Memory B cell (primary cell): ENCODE measurements at places on chromosomes 16 and 17.

GRCh38 chr17:57983446-57983845, 4.6 kb downstream of the VEZF1 start:
- no peak overlapping the region for H3K27ac ChIP-seq
- H3K4me1 ChIP-seq = peaks cover 28% of the 10 kb centered on the region
- H3K36me3 ChIP-seq = peaks cover 20% of the 10 kb centered on the region
- no peak overlapping the region for H3K4me3 ChIP-seq
- no peak for DNase-seq
- H3K27me3 ChIP-seq = no peaks in the 10 kb centered on the region

DNA sequence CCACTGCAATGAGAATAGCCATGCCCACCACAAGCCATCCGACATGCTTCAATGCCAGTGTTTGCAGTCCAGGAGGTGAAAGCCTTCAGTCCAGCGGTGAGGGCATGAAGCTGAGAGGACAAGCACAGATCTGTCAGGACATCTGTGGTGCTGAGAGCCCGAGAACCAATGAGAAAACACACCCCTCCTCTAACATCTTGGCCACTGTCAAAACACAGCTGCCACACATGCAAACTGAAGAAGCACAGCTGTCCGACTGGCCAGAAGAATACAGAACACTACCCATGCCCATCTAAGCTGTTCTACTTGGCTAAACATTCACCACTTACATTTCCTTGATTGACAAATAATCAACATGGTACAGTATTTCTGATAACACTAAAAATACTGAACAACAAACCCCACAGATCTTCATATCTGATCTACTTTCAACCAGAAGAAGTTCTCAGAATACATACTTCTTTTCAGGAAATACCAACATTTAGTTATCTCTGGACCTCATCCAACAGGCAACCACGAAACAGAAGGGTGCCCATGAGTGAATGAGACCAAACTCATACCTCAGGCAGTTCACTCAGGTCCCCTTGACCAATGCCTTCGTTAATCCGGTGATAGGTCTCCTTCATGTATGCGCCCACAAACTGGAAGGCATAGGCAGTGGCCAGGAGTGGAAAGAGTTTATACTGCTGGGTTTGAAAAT, 10.2 kb upstream of the FBF1 start:
- no peak overlapping the region for H3K4me3 ChIP-seq
- no peak for DNase-seq
- no peak overlapping the region for H3K27ac ChIP-seq
- H3K36me3 ChIP-seq = peaks cover 26% of the 10 kb centered on the region

DNA sequence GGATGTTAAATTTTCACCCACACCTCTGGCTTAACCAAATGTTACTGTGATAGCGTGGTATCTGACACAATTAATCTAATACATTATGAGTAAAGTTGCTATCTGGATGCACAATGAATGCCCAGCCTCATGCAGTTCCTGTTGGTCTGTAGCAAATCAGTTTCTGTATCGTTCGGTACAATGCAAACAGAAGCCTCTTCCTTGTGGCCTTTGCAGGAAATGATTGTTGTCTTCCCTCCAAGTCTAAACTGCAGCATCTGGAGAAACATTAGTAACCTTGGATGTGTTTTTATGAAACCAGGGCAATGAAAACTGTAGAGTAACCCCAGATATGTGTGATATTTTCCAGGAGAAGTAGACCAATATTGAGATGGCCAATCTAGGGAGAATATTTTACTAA, 46.8 kb downstream of the CYB561 start:
- H3K4me1 ChIP-seq = peaks cover 10% of the 10 kb centered on the region
- H3K4me3 ChIP-seq = peak overlapping the region; percentile 27
- H3K27ac ChIP-seq = no peak overlapping the region
- H3K27me3 ChIP-seq = peaks cover 2% of the 10 kb centered on the region
- H3K36me3 ChIP-seq = peaks cover 3% of the 10 kb centered on the region

DNA sequence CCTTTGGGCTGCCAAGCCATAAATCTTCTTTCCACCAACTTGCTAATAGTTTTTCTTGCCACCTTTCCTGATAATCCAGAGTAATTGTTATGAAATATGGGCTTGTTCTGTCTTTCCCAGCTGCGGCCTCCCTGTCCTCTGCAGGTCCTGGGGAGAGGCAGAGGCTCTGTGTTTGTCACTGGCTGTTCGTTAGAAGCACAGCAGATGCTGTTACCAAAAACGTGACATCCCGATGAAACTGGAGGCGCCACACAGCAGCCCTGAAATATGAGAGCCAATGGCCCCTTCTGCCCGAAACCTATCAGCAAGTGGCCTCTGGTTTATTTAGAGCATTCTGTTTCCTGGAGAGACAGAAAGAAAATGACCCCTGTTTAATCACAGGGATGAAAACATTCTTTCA, 115.1 kb upstream of the ANKFN1 start:
- no peak for DNase-seq
- H3K4me3 ChIP-seq = no peak overlapping the region
- H3K27me3 ChIP-seq = no peaks in the 10 kb centered on the region
- H3K36me3 ChIP-seq = no peaks in the 10 kb centered on the region
- no peak overlapping the region for H3K27ac ChIP-seq

DNA sequence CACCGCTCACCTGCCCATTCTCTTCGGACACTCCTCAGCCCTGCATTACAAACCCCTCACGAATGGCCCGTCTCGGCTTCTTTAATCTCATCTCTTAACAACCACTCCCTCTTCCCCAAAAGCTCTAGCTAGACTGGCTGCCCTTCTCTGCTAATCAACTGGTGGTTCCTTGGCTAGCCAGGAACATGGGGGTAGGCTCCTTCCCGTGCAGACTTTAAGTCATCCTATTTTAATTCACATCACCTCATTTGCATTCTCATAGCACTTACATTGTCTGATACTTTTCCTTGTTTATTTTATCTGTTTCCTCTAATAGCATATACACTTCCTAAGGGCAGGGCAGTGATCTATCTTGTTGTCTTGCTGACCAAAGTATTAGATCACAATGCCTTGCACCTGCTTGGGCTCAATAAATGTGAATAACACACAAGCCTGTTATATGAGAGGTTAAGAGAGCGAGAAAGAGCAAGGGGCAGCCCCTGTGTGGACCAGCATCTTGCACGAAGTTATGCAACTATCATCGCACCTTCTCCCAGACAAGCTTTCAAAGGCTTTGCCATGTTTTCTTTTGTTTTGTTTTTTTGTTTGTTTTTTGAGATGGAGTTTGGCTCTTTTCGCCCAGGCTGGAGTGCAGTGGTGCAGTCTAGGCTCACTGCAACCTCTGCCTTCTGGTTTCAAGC, 9.8 kb downstream of the TP53 start:
- H3K4me3 ChIP-seq = no peak overlapping the region
- peaks cover 34% of the 10 kb centered on the region for H3K36me3 ChIP-seq
- no peak overlapping the region for H3K27ac ChIP-seq
- DNase-seq = no peak
- H3K27me3 ChIP-seq = no peaks in the 10 kb centered on the region
- peaks cover 8% of the 10 kb centered on the region for H3K4me1 ChIP-seq

GRCh38 chr17:80024206-80024972, 11.3 kb downstream of the TBC1D16 start:
- DNase-seq = no peak
- H3K27ac ChIP-seq = no peak overlapping the region
- no peaks in the 10 kb centered on the region for H3K4me1 ChIP-seq
- H3K27me3 ChIP-seq = no peaks in the 10 kb centered on the region
- no peak overlapping the region for H3K4me3 ChIP-seq

DNA sequence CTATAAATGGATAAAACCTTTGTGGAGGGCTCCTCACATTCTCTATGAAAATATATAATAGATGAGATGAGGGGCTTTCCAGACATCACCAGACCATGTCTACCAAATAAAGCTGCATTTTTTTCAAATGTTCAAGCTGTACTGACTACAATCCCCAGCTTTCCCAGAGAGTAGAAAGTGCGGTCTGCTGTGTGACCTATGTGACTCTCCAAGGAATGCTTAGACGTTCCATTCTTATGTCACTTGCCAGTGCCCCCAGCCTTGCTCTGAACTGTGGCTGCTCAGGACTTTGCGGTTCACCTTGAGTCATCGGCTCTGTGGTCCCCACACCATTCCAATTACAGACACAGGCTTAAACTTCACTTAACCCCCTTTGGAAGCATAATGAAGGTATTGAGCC, 47.8 kb upstream of the SCNN1B start:
- H3K36me3 ChIP-seq = peaks cover 6% of the 10 kb centered on the region
- peaks cover 22% of the 10 kb centered on the region for H3K27me3 ChIP-seq
- H3K4me1 ChIP-seq = no peaks in the 10 kb centered on the region

DNA sequence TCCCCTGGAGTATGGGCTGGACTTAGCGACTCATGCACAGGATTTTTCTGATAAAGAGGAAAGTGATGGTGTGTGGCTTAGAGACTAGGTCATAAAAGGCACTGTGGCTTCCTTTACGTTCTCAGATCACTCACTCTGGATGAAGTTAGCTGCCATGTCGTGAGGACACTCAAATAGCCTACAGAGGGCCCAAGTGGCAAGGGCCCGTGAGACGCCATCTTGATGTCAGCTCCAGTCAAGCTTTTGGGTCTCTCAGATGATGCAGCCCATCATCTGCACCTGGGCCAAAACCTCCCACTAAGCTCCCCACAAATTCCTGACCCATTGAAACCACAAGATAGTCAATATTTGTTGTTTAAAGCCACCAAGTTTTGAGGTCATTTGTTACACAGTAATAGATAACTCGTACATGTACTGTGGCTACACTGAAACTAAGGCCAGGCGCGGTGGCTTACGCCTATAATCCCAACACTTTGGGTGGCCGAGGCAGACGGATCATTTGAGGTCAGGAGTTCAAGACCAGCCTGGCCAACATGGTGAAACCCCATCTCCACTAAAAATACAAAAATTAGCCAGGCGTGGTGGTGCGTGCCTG, 14.7 kb downstream of the ST6GALNAC2 start:
- no peak overlapping the region for H3K4me3 ChIP-seq
- no peak overlapping the region for H3K27ac ChIP-seq
- no peak for DNase-seq

DNA sequence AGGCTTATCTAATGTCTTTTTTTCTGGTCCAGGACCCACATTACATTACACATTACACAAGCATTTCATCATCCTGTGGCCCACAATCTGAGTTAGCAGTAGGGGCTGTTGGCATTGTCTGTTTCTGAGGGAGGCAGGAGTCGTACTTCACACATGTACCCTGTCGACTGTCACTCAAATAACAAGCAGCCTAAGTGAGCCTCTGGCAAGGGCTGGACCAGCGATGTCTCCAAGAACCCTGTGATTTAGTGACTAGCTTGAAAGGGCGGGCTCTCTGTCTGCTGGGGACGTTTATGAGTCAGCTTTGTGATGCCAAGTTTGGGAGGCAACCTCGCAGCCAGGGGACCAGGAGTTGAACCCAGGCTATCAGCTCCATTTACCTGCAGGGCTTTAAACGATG, 251.4 kb downstream of the HS3ST3B1 start:
- no peak overlapping the region for H3K27ac ChIP-seq
- H3K27me3 ChIP-seq = peaks cover 4% of the 10 kb centered on the region
- no peaks in the 10 kb centered on the region for H3K36me3 ChIP-seq
- no peak for DNase-seq
- H3K4me1 ChIP-seq = peaks cover 3% of the 10 kb centered on the region

GRCh38 chr16:62638324-62638911, 602.2 kb upstream of the CDH8 start:
- DNase-seq = no peak
- H3K4me1 ChIP-seq = no peaks in the 10 kb centered on the region
- no peak overlapping the region for H3K4me3 ChIP-seq

- H3K36me3 ChIP-seq = peaks cover 22% of the 10 kb centered on the region
- H3K27me3 ChIP-seq = no peaks in the 10 kb centered on the region
- H3K27ac ChIP-seq = no peak overlapping the region
- H3K4me3 ChIP-seq = no peak overlapping the region
These were observed 19.7 kb downstream of the MAP2K6 start for GRCh38 chr17:69434164-69434579.

DNA sequence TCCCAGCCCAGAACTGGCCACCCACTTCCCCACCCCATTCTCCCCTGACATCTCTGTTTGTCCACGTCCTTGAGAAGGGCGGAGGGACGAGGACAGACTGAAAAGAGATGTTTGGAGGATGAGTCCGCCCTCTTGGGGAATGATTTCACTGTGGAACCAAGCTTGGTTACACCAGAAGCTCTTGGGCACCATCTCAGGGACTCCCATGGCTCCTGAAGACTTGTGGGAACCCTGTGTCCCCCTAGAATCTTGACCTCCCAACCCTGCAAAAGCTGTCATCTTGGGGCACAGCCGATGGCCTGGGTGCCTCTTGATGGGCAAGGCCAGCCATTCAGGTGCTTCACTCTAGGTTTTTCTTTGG, 25.9 kb upstream of the LITAF start:
- H3K27ac ChIP-seq = peak overlapping the region; percentile 92
- peaks cover 1% of the 10 kb centered on the region for H3K27me3 ChIP-seq
- no peak for DNase-seq
- H3K36me3 ChIP-seq = no peaks in the 10 kb centered on the region
- no peak overlapping the region for H3K4me3 ChIP-seq

DNA sequence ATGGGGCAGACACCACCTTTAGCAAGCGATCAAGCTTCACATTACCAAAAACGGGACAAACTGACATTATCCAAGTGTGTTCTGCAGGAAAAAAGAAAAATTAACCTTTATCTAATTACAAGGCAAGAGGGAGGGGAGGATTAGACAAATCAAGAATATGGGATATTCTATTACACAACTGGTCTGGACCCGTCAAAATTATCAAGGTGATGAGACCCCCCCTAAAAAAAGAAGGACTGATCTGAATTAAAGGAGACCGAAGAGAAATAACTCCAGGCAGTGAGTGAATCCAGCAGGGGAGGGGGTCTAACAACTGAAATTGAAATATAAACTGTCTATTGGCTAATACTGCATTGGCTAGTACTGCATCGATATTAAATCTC, 424 bp upstream of the NUBP1 start:
- peak overlapping the region; percentile 88 for H3K4me3 ChIP-seq
- DNase-seq = no peak
- peaks cover 10% of the 10 kb centered on the region for H3K36me3 ChIP-seq
- H3K27me3 ChIP-seq = no peaks in the 10 kb centered on the region
- H3K4me1 ChIP-seq = peaks cover 37% of the 10 kb centered on the region

- DNase-seq = no peak
- no peak overlapping the region for H3K4me3 ChIP-seq
- peaks cover 2% of the 10 kb centered on the region for H3K27me3 ChIP-seq
- no peak overlapping the region for H3K27ac ChIP-seq
- H3K36me3 ChIP-seq = no peaks in the 10 kb centered on the region
- H3K4me1 ChIP-seq = peaks cover 2% of the 10 kb centered on the region
These were observed 4.8 kb downstream of the MARVELD3 start for GRCh38 chr16:71630808-71631207.

DNA sequence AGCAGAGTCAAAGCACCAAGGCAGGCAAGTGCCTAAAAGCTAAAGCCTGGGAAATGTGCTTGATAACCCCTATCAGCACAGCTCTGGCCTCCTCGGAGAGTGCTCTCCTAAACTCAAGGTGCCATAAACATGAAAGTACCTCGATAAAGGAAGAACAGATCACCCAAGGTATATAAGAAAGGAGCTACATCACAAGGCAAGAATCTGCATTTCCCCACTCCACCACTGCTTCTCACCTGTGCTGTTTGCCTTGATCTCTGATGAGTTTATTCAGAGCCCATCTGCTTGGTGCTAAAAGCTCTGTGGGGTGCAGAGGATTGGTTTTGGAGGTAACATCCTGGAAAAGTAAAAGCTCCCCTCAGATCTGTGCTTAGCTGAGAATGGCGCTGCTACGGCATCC, 449.5 kb upstream of the CDH5 start:
- no peak overlapping the region for H3K27ac ChIP-seq
- no peak overlapping the region for H3K4me3 ChIP-seq
- no peaks in the 10 kb centered on the region for H3K27me3 ChIP-seq
- no peak for DNase-seq
- H3K4me1 ChIP-seq = no peaks in the 10 kb centered on the region
- H3K36me3 ChIP-seq = no peaks in the 10 kb centered on the region
